ENCODE measurements at places on chromosomes 7 and 10.
A peak's percentile ranks its signal among the peaks of the same experiment; 100 is the strongest.

GRCh38 chr10:126584836-126585235 lies 85.7 kb downstream of the C10orf90 start:
- no peak for ATAC-seq

GRCh38 chr10:97538839-97539238 lies 33.7 kb upstream of the ANKRD2 start:
- ATAC-seq, result no peak

GRCh38 chr10:103877861-103878260 lies 22.5 kb upstream of the SH3PXD2A start:
- ATAC-seq, result no peak

DNA sequence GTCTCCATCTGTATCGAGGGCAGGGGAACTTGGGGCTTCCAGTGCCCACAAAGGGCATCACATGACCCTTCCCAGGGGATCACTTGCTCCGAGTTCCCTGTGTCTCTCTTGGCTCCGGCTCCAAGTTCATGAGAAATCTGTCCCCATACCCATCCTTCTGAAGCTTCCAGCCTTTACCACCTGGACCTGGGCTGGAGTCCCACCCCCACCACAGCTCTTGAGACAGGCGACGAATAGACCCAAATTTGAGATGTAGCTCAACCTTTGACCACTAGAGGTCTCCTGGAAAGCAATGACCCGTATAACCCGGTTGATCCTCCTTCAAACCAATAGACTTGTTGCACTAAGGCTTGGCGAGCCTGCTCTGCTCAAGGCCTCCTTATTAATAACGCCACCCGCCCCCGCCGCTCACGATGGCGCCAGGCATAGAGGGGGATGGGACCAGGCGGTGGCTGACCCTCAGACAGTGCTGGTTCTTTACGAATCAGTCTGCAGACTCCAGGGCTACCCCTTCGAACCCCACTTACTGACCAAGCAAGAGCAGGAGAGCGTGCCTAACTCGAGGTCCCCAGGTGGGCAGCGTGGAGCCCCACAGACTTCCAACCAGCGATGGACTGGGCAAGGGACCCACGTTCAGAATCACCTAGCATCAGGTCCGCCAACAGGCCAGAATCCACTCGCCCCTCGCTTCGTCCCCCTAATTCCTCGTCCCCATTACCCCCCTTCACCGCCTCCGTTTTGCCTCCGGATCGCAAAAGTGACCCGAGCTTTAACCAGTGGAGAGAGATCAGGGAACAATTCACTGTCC lies 4.4 kb upstream of the ARID5B start:
- ATAC-seq, result peak; percentile 72

GRCh38 chr7:138658889-138659288 lies 42.3 kb downstream of the SVOPL start:
- no peak for ATAC-seq

DNA sequence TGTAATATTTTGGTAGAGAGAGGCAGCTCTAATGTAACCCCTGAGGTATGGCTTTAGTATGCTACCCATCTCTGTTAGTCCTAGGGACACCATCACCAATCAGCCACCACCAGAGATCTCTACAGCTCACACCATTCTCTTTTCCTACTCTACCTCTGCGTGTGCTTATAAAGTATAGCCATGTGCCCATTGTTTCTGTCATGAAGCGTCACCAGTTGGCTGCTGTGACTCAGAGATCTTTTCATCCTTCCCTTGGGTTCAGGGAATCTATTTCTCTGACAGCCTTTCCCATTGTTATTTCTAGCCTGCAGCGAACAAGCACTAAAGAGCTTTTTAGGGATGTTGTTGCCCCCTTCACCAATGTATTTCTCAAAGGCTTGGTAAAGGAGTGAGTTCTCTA lies 103.3 kb downstream of the TPST1 start:
- ATAC-seq, result no peak

- ATAC-seq, result no peak
Observed at GRCh38 chr10:125411724-125412123, 251.4 kb upstream of the CTBP2 start.

DNA sequence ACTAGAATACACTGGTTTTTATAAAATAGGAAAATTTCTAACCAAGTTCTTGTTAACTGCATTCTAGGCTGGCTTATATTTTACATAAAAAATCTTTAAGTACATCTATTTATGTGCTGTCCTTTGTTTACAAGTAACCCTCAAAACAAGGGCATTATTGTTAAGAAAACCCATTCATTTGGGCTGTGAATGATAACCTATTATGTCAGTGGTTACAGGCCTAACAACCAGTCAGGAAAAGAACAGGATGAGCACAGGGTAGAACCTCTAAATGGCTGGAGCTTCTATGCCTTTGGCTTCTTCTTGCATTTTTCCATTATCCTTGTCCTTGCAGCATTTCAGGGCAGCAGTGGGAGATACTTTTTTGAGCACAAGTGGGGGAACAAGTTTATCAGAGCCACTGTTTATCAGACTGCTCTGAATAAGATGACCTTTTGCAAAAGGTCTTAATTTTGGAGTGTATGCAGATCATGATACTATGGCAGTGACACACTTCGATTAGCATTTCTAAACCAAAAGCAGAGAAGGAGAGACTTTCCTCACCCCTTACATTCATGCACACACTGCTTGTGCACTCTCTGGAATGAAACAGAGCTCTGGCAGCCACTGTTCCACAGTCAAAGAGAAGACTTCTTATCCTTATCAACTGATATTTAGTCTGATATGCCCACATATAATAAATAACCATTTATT lies 10.9 kb downstream of the GPR37 start:
- ATAC-seq, result no peak

DNA sequence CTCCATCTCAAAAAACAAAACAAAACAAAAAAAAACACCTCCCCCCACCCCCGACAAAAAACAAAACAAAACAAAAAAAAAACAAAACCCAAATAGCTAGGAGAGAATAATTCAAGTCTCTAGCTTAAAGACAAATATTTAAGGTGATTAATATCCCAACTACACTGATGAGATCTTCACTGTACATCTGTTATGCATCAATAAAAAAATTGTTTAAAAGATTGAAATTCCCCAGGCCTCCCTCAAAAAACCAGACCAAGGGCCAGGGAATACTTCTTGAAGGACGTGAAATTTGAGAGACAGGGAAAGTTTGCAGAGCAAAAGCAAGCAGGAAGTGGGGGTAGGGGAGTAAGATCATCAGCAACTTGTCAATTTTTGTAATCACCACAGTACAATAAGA lies 232.6 kb downstream of the REEP3 start:
- ATAC-seq, result no peak

- ATAC-seq, result no peak
Observed at GRCh38 chr7:38744746-38745145, 113.6 kb upstream of the AMPH start.

GRCh38 chr7:2440608-2441245 lies 35.5 kb downstream of the GRIFIN start:
- ATAC-seq, result no peak

DNA sequence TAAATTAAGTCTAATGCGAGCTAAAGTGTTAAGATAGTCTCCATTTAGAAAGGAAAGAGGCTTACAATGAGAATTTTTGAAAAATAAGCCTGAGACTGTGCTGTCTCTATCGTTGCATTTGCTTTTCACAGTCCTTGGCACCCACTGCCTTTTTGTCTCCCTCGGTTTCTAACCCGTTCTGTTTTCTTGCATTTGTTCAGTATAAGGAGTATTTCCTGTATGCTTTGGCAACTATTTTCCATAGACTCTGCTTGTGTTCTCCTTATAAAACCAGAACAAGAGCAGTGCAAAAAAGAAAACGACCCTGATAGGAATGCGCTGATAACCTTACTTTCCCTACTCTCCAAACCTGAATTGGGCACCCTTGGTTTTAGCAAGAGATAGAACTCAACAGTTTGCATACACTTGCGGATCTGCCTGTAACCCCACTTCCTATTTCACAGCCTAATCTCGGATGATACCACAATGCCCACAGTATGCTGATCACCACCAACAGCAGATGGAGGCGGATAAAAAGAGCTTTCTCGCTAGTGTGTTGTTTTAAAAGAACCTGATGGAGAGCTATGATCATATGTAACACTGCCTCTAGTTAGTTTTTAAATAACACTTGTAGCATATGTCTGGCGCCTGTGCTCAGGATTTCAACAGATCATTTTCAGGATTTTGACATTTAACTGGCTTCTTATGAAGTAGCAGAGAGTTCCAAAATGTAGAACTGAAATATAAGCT lies 1.6 kb upstream of the ARHGAP12 start:
- ATAC-seq, result no peak

DNA sequence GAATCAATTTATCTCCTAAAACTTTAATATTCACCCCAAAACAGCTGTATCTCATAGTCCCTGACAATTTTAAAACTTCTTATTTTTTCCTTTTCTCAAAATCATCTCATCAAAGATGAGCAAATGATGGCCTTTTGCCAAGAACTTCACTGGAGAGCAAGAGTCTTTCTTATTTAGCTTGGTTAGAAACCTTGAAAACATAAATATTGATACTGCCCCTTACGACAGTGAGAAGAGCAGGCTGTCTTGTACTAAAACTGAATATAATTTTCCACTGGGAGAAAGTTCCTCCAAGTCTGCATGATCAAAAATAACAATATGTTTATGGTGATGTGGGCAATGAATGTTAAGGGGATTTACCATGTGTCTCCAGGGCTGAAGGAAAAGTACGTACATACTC lies 109.0 kb downstream of the COL28A1 start:
- ATAC-seq, result no peak

- ATAC-seq, result no peak
Observed at GRCh38 chr10:44083719-44084400, 301.0 kb downstream of the CXCL12 start.

DNA sequence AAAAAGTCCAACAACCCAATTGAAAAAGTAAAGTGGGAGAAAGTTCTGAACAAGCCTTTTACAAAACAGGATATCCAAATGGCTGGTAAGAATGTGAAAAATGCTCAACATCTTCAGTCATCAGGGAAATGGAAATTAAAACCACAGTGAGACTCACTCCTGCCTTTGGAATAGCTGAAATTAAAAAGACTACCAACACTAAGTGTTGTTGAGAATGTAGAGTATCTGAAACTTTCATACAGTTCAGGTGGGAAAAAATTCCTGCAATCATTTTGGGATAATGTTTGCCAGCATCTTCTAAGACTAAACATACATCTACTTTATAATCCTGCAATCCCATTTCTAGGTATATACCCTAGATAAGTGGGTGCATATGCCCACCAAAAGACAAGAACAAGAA lies 395.1 kb downstream of the GRID1 start:
- no peak for ATAC-seq

GRCh38 chr10:17046989-17047388 lies 82.6 kb downstream of the CUBN start:
- no peak for ATAC-seq

GRCh38 chr7:36535866-36536664 lies 146.4 kb downstream of the ANLN start:
- ATAC-seq, result no peak

DNA sequence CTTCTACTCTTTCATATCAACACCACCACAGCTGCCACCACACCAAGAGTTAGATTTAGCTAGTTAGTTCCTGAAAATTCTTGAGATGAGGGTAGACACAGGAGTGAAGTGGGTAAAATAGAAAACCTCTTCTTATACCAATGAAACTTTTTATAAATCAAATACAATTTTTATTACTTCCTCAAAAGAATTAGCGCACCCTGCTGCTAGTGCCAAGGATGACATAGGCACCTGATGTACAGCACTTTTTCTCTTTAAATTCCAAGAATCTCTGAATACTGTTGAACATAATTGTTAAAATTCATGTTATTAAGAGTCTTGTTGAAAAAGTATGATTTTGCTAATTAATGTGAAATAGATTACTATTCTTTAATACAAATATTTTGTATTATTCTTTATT lies 11.4 kb downstream of the ZWINT start:
- no peak for ATAC-seq

GRCh38 chr10:131758062-131758938 lies 142.5 kb upstream of the PPP2R2D start:
- ATAC-seq, result no peak

- ATAC-seq, result no peak
Observed at GRCh38 chr7:75723444-75723843, 15.3 kb downstream of the HIP1 start.

- ATAC-seq, result no peak
Observed at GRCh38 chr10:56586461-56586891, 225.4 kb upstream of the ZWINT start.

GRCh38 chr7:112989531-112989930 lies 97.1 kb downstream of the GPR85 start:
- ATAC-seq, result no peak

GRCh38 chr7:122413339-122413738 lies 108.8 kb upstream of the FEZF1 start:
- ATAC-seq, result no peak

DNA sequence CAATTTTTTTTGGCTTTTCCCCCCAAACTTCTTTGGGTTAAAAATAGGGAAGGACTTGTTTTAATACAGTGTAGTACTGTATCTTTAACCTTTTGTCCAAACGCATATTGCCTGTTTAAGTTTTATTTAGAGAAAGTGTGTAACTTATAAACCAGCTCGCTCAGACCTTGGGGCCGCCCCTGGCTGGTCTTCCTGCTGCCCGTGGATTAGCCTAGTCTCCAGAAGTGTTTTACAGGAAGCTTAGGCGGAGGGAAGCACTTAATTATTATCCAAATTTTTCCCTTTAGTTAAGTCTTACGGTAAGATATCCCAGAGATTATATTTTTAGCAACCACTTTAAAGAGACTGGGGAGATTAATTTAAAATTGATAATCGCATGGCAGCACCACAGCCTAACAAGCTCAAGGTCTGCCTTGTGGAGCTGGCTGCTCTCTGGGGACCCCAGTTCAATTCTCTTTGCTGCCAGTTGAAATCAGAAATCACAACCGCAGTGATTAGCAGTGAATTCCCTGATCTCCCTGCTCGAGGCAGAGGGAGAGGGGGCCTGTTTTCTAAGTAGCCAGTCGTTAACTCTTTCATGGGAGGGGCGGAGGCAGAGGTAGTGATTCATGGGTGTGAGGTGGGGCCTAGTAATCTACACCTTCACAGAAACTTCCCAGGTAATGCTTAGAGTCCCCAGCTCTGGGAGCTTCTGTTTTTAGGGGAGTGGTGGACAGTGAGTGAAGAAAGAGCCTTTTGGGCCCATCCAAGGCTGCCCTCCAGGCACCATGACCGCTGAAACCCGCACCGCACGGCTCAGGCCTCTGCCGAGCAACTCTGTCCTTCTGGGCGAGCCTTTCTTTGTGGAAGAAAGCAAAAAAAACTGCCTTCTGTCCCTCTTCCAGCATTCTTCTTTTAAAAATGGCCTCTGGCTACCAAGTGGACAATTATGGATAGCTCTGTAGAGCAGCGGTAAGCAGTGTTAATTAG lies 548.7 kb upstream of the GALNT17 start:
- ATAC-seq, result no peak

DNA sequence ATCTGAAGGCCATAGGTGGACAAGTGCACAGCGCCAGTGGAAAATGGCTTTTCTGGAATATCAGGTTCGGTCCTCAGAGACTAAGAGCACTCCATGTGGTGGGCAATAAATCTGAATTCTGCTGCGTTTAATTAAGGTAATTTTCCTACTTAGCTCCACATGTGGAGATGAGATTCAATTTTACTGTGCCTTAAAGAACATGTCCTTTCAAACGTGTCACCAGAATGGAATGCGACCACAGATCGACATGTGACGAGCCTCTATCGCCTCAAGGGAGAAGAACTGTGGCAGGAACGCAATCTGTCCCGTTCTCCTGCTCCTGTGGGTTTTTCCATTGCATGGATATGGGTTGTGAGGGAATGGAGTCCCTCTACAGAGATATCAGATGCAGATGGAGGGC lies 205.3 kb upstream of the ZNF32 start:
- ATAC-seq, result no peak

Measured in activated CD4-positive, CD25-positive, alpha-beta regulatory T cell treated with anti-CD3 and anti-CD28 coated beads, Interleukin-2, amount 50 U/mL, for 24 hours (primary cell).